ENCODE measurements at places on chromosomes 3 and 15. TPM values are rescaled to one million over a fixed set of nuclear protein-coding genes. Genes with fewer than 3 reads are reported as not detected.

Gene HES1
- 28.5 TPM for total RNA-seq

Gene GNAI2
- 170 TPM for total RNA-seq

Gene AADACL2
- not detected for total RNA-seq

Gene AKAP13
- 94.2 TPM for total RNA-seq

Gene LSAMP
- 3.1 TPM for total RNA-seq

Gene CSPG4
- 17.5 TPM for total RNA-seq

Gene CACNA1D
- total RNA-seq: 23.0 TPM

All from Panc1 (cell line).